ENCODE measurements at places on chromosomes 7 and 10.

GRCh38 chr7:93185303-93186027, 37.3 kb upstream of the SAMD9L start:
- DNase-seq, result no peak

- no peak for DNase-seq
These were observed 123.6 kb downstream of the NKX6-2 start for GRCh38 chr10:132662186-132662920.

GRCh38 chr7:81062755-81063154, 143.9 kb upstream of the SEMA3C start:
- DNase-seq, result no peak

GRCh38 chr10:9762966-9763656, 1254.6 kb upstream of the CELF2 start:
- no peak for DNase-seq

- DNase-seq, result no peak
These were observed at the start of gene OR2A5 for GRCh38 chr7:144048648-144049047. OR2A5 (plus strand) TSS chr7:144048948; CDS start chr7:144050402, 1,454 bp downstream.

DNA sequence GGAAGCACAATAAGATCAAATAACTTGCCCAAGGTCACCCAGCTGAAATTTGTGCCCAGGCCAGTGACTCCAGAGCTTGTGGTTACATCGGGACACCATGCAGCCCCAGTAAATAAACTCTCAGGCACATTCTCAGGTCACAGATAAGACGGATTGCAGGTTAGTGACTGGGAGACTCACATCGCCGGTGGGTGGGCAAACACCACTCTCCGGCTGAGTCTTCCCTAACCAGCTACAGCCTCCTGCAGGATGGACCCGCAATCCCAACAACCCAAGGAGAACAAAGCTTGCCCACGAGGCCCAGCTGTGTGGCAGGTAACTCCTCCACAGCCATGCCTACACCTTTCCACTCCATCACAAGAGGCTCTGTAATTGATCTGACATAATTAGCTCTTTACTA, 81.7 kb upstream of the EFCAB10 start:
- no peak for DNase-seq

- DNase-seq, result no peak
These were observed 163.3 kb downstream of the SVIL start for GRCh38 chr10:29471544-29471859.

DNA sequence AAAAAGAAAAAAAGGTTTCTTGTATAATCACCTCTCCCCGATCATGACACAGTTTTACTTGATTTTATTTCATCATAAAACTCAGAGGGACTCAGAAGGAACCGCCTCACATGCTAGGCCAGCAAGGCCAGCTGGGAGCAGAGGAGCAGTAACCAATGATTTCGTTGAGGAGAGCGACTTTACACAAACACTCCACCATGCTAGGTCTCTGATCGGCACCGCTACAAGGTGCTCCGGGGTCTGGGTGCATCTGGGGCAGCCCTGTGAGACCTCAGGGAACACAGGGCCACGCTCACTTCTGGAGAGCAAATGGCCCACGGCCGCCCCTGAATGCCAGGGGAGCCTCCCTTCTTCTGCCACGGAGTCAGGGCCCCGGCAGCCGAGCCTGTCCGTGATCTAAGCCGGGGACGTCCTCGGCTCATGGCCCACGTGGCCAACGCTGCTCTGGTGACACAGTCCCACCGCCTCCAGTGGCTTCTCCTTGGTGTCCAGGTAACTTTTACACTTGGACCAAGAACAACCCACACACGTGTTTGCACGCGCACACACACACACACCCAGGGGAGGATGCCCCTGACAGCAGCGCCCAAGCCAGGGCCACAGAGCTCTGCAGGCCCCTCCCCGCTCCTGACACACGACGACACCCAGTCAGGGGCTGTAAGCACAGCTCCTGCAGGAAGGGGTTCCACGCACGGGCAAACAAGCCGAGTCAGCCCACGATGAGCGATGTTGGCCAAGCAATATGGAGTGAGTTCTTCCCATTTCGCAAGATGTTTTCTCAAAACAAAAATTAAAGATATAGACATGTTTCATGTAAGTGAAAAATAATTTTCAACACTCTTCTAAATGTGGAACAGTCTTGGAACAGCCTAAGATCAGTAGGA, 332.3 kb downstream of the DNAJB6 start:
- no peak for DNase-seq

- DNase-seq, result no peak
These were observed 501.6 kb downstream of the TCERG1L start for GRCh38 chr10:130809761-130810515.

DNA sequence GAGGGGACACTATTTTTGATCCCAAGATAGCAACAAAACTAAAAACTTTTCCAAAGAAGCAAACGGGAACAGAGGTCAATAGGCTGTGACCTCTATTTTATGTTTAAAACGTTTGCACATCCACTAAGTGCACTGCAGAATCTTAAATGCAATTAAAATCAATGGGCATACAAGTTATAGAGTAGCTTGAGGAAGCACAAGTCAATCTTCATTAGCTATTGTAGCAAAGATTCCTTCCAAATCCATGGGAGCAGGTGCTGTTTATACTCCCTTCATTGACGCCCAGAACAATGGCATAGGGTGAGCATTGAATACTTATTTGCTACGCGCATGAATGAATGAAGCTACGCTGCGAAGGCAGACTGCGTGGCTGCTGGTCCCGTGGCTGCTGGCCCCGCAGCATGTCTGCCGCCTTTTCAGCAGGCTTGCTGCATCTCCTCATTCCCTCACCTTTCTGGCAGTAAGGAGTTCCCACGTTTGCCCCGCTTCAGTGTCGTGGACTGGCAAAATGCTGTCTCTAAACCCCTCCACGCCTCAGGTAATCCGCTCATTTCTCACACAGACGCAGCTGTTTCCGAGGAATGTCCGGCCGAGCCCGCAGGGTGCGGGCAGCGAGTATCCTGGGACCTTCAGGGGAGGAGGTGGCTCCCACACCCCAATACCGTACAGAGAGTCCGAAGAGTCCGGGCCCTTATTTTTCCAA, 754 bp upstream of the PHYHIPL start:
- DNase-seq, result no peak

DNA sequence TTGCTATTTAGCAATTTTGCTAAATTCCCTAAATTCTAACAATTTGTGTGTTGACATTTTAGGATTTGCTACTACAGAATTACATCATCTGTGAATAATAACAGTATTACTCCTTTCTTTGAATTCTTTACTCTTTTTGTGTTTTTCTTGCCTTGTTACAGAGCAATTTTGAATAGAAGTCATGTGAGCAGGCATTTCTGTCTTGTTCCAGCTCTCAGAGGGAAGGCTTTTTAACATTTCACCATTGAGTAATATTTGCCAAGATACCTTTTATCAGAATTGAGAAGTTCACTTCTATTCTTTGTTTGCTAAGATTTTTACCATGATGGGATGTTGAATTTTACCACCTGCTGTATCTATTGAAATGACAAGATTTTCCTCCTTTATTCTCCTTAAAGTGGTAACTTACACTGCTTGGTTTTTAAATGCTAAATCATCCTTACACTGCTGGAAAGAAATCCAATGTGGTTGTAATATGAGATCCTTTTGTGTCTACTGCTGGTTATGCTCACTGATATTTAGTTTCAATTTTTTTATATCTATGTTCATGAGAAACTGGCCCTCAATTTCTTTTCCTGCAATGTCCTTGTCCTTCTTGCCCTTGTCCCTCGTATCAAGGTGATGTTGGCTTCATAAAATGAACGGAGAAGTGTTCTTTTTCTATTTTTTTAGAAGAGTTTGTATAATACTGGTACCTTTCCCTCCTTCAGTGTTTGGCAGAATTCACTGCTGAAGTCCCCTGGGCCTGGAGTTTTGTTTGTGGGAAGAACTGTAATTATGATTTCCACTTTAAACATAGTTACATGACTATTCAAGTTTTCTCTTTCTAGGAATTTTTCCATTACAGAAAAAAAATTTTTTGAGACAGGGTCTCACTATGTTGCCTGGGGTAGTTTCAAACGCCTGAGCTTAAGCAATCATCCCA, 50.3 kb upstream of the ATP6V0A4 start:
- DNase-seq, result no peak

DNA sequence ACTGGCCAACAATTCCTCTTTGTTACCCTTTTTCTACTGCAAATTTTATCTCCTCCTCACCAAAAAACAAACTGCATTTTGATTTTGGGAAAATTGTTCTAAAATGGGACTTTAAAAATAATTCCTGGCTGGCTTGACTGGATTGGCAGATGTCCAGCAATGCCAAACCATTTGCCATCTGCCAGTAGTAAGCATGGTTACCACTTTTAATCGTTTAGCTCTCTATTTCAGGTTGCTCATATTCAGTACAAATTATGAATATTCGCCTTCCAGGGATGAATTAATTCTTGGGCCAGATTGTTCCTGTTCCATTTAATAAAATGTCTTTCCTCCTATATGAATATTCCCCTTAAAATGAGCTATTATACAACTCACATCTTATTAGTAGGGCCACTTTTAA, 35.7 kb downstream of the SMNDC1 start:
- DNase-seq, result no peak

Measured in activated CD4-positive, CD25-positive, alpha-beta regulatory T cell treated with anti-CD3 and anti-CD28 coated beads, Interleukin-2, amount 50 U/mL, for 72 hours (primary cell).